ENCODE measurements at places on chromosomes 2 and 18. TPM values are rescaled to one million over a fixed set of nuclear protein-coding genes. Genes with fewer than 3 reads are reported as not detected.

The HTR2B gene
- not detected for polyA plus RNA-seq

The G6PC2 gene
- not detected for polyA plus RNA-seq

- DNase-seq = no peak
These were observed 1.1 kb upstream of the CHN1 start for GRCh38 chr2:175006281-175006680.

DNA sequence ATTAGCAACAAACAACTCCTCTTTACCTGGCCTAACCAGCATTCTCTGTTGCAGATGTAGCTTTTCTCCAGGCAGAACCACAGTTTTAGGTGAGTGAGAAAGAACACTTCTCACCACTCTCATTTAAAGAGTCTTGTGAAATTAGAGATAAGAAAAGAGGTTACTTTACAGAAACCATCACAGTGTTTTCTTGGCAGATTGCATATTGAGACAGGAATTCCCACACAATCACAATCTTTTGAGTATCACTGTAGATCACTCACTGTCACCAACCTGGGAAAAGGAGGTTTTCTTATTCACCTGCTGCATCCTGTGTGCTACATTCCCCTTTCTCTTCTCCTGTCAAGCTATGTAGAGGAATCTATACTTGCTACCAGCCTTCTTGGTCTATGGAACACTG, 574.6 kb downstream of the SLC4A3 start:
- DNase-seq = no peak

DNA sequence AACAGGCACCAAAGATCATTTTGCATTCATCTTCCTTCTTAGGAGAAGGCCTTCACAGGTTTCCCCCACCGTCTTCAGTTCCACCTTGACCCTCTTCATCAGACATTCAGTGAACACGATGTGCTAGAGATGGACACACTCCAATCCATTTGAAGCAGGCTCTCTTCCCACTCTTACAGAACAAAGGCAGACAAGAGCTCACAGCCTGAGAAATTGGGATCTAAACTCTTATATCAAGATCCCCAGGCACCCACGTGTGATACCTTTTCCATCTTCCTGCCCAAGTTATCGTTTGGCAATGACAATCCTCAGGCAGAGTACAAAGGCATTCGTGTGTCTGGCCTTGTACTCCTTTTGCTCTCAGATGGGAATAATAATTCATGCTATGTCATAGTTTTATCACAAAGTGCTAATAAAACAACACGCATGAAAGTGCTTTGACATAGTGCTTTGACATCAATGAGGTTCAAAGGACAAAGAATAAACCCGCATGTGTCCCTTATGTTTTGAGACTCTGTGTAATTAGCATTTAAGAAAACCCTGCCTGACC, 369.3 kb upstream of the KLHL29 start:
- DNase-seq = no peak

GRCh38 chr2:47196046-47196445, 40.9 kb upstream of the STPG4 start:
- no peak for DNase-seq

- DNase-seq = no peak
These were observed 18.6 kb upstream of the COL6A3 start for GRCh38 chr2:237432484-237433092.

DNA sequence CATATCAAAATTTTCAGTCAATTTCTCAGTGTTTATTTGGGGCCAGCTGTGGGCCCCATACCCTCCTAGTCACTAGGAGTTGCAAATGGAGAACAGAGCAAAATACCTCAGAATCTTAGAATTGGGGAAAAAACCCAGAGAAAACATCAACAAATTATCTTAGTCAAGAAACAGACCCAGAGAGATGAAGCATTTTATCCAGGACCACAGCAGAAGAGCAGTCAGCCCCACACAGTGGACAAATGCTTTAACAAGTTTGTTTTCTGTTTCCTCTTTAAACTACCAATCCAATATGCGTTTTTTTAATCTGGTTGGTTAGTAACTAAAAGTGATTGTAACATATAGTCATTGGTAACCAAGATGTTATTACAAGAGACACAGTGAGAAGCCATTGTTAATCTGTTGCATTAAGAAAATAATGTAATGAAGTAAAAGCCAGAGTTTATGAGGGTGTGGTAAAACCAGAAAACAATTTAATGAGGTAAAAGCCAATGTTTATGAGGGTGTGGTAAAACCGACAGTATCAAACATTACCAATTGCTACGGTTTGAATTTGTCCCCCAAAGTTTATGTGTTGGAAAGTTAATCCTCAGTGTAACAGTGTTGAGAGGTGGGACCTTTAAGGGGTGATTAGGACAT, 60.7 kb upstream of the COX7A2L start:
- DNase-seq = no peak

All from naive B cell (primary cell).